NCI-H187 (cell line): ENCODE measurements at places on chromosomes 3 and 15.

DNA sequence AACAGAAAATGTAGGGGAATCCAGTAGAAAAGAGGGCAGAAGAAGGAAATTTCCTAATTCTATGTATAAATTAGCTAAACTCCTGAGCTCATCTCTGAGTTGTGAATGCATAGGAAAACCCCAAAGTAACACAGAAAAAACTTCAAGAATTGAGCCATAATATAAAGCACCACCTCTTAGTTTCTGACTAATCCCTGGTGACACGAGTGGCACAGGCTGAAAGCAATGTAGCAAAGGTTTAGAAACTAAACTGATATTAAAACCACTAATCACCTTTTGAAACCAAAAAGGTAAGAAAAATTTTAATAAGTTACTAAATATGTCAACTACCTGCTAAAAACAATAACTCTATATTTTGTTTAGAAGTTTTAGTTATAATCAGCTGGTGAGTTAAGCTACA lies 255.6 kb upstream of the NECTIN3 start:
- DNase-seq = no peak

DNA sequence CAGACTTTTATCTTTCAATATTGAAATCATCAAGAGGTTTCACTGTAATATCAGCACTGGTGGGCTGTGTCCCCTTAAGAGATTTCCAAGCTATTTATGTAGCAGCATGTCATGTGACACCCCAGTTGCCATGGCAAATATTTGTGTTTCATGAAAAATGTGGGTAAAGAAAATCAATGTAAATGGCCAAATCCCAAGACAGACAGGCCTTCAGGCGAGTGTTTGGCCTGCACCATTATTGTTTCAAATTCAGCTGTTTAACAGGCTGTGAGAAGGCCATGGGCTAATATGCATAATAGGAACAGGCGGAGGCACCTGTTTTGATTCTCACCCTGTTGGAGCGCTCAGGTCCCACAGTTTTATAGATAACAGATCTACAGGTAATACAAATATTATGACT lies 104.2 kb downstream of the IQCH start:
- no peak for DNase-seq

GRCh38 chr3:106629215-106629832 lies 747.9 kb upstream of the CCDC54 start:
- no peak for DNase-seq

DNA sequence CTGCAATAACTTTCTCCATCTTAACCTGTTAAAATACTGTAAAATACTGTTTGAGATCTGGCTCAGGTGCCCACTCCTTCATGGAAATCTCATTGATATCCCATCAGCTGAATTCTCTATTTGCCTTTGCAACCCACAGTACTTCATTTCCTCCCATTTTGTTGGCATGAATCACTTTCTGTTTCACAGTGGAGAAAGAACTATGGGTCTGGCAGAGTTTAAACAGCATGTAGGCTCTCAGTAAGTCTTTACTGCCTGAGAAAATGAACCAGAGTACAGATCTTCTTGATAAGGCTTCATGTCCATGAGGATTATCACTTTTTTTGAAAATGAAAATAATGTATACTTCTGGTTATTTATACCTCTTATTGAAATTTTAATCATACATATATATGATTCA lies 245.9 kb downstream of the NAALADL2 start:
- DNase-seq = no peak

- DNase-seq = no peak
Observed at GRCh38 chr15:80785335-80785734, 6.2 kb downstream of the CEMIP start.

- DNase-seq = no peak
Observed at GRCh38 chr3:76132154-76132470, 346.8 kb upstream of the ZNF717 start.

DNA sequence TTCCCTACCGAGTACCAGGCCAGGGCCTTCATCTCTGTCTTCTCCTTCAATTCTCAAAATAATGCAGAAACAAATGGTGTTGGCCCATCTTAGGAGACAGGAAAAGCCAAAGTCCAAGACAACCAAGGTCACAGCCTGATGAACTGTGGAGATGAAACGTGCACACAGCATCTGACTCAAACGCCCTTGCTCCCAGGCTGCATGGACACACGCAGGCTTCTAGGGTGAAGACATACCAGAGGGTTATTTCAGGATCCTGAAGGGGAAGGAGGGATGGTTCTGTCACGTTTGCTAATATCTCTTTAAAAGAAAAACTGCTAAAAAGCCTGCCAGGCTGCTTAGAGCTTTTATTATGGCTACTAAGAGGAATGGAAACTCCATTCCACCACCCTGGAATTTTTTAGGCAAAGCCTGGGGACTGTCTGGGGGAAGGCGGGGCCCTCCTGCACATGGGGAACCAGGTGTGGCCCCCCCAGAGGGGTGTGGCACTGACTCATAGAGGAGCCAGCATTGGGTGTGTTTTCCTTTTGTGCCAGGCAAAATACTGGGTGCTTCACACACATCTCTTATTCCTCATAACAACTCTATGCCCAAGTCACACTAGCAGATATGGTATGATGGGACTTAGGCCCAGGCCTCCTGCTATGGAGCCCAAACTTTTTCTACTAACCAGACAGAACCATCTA lies 62.9 kb downstream of the UMPS start:
- DNase-seq = no peak

GRCh38 chr3:44030687-44031305 lies 210.9 kb upstream of the TOPAZ1 start:
- peak; percentile 18 for DNase-seq

DNA sequence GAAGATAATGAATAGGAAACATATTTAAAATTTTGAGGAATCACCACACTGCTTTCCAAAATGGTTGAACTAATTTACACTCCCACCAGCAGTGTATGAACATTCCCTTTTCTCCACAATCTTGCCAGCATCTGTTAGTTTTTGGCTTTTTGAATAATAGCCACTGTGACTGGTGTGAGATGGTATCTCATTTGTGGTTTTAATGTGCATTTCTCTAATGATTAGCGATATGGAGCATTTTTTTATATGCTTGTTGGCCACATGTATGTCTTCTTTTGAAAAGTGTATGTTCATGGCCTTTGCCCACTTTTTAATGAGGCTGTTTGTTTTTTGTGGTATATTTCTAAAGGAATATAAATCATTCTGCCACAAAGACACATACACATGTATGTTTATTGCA lies 166.3 kb downstream of the NECTIN3 start:
- no peak for DNase-seq

- no peak for DNase-seq
Observed at GRCh38 chr3:56122911-56123310, 345.4 kb downstream of the ERC2 start.

- no peak for DNase-seq
Observed at GRCh38 chr3:129694228-129694627, 87.8 kb upstream of the PLXND1 start.

DNA sequence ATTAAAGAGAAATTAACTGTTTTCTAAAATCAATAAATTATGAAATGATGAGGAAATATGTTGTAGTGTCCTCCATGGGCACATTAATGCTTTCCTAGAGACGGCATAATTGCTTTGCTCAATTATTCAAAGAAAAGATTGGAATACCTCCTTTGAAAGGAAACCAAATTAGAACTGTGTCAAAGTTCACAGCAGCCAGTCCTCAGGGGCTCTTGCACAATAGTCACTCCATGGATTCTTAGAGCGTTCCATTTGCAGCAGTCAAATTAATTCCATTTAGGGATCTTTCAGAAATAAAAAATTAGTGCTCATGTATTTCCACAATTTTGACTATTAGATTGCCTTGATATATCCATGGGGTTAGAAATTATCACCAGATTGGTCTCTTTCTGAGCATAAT lies 841.6 kb upstream of the DPPA4 start:
- no peak for DNase-seq

DNA sequence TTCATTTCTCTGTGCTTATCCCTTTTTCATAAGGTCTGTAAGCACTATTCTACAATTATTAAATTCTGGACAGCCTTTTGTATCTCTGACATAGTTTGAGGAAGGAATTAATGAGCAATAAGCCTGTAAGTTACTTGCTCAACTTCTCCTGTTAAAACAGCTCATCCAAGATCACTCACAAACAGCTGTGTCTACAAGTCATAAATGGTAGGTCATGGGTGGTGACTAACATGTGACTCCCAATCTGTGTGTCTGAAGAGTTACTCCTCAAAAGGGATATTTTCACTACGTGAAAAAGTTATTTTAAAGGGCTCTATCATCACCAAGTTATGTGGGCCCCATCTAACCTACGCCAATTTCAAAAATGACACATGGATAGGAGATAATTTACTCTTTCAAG lies 145.2 kb upstream of the CBLB start:
- no peak for DNase-seq

GRCh38 chr3:148439254-148439822 lies 258.4 kb upstream of the AGTR1 start:
- no peak for DNase-seq

DNA sequence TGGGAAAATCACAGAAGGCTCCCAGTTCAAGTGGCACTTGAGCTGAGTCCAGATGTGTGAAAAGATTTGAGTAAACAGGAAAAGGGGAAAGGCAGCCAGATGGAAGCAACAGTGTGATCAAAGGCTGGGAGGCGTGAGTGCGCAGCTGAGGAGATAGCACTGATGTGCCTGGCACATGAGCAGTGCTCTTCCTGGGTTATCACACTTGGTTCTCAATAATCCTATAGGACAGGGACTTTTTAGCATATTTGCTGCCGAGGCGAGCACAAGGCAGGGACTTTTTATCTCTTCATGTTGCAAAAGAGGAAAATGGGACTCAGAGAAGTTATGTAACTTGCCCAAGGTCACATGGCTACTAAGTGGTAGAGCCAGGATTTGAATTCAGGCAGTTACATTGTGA lies 39.6 kb downstream of the CORO2B start:
- no peak for DNase-seq

DNA sequence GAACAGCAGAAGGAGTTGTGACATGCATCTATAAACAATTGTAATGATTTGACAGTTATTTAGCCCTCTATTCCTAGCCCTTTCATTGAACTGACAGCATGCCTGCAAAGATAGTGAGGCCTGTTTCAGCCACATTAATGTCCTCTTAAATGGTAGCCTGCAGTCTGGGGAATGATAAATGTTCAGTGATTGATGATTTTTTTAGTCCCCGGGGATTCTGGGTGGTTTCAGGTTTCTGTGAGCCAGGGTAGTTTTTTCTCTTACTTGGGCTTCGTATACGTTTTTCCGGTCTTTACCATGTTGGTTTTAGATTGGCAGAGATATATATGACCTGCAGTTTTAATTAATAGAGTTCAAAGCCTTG lies 172.0 kb downstream of the TCF12 start:
- peak; percentile 52 for DNase-seq

DNA sequence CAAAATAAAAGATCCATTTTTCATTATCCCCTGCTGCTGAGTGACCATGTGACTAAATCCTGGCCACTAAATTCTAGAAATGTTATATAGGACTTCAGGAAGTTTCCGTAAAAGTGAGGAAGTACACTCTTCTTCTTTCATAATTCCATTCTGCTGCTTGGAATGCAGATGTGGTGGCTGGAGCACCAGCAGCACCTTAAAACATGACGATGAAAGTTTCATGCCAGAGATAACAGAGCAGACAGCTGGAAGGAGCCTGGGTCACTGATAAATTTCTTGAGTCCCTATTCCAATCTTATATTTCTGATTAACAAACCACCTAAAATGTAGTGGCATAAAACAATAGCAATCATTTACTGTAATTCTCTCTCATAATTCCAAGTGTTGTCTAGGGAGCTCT lies 238.7 kb downstream of the TBL1XR1 start:
- no peak for DNase-seq

DNA sequence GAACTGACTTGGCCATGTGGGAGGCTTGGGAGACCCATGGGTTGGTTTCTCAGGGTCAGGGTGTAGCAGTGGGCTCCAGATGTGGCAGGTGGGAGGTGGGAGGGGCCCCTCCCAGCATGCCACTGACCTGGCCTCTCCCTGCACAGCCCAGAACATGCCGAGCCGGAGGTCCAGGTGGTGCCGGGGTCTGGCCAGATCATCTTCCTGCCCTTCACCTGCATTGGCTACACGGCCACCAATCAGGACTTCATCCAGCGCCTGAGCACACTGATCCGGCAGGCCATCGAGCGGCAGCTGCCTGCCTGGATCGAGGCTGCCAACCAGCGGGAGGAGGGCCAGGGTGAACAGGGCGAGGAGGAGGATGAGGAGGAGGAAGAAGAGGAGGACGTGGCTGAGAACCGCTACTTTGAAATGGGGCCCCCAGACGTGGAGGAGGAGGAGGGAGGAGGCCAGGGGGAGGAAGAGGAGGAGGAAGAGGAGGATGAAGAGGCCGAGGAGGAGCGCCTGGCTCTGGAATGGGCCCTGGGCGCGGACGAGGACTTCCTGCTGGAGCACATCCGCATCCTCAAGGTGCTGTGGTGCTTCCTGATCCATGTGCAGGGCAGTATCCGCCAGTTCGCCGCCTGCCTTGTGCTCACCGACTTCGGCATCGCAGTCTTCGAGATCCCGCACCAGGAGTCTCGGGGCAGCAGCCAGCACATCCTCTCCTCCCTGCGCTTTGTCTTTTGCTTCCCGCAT lies 7.9 kb upstream of the STAB1 start:
- no peak for DNase-seq

DNA sequence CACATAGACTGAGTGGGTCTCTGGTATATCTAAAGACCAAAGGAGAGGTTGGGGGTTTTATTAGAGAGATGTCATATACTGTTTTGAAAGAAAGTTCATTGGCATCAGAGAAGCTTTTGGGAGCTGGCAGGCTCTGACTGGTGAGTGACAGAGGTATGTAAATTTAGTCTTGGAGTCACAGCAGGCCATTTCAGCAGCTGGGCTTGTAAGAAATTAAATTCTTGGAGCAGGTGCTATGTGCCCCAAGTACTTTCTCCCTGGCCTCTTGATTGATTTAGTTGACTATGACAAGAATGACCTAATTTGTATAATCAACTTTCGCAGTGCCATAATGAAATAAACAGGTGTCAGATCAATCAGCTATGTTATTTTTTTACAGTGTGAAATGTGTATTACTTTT lies 47.8 kb upstream of the CDAN1 start:
- DNase-seq = no peak

- no peak for DNase-seq
Observed at GRCh38 chr3:112304611-112305010, 10.6 kb upstream of the SLC9C1 start.

GRCh38 chr3:156311431-156311830 lies 191.1 kb downstream of the KCNAB1 start:
- no peak for DNase-seq
